Activated T-cell treated with anti-CD3 and anti-CD28 coated beads, Interleukin-2, amount 50 U/mL, for 24 hours (primary cell): ENCODE measurements at places on chromosomes 6 and 20.

DNA sequence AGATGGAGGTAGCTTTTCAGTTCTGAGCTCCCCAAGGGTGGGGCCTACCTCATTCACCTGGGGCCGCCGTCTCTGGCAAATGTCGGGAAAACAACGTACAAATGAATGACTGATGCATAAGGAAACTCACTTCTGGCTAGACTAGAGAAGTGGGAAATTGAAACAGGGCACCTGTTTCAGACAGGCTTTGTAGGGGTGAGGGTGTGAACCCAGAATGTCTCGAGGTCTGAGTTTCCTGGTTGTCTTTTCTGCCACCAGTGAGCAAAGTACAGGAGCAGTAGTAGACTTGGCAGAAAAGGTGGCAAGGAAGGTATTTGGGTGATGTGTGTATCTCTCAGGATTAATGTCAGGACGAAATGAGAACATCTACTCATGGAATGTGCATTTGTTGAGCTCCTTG is 308.5 kb downstream of the CLIC5 start:
- DNase-seq: no peak

DNA sequence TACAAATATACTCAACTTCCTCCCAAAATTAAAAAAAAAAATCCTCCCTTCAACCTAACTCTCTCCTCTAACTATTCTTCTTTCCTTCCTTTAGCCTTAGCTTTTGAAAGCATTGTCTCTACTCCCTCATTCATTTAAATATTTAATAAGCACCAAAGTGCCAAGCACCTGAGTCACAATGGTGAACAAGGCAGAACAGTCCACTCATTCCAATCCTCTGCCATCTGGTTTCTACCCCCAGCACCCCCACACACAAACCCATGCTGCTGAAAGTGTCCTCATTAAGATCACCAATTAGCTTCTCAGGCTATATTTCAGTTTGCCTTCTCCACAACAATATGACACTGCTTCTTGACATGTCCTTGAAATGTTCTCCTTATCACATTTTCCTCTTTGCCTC is 76.3 kb downstream of the DTNBP1 start:
- DNase-seq: no peak

DNA sequence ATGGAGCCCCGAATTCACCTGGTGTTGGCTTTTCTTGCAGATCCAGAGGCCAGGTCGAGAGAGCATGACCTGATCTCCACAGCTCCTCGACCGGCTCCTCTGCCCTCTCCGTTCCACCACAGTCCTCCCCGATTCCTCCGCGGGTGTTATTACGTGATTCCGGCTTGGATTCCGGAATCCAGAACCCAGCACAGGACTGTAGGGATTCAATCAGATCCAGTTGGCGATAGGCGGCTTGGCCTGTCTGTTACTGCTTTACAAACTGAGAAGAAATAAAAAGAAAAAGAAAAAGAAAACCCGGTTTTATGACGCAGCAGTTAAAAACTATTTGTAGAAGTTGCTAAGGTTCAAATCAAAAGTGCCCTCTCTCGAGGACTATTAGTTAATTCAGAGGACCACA is 222.7 kb downstream of the EYA2 start:
- DNase-seq: no peak

- no peak for DNase-seq
Observed at GRCh38 chr6:12009876-12010634, 2.1 kb upstream of the HIVEP1 start.

- no peak for DNase-seq
Observed at GRCh38 chr6:162679681-162680080, 47.9 kb downstream of the PRKN start.

DNA sequence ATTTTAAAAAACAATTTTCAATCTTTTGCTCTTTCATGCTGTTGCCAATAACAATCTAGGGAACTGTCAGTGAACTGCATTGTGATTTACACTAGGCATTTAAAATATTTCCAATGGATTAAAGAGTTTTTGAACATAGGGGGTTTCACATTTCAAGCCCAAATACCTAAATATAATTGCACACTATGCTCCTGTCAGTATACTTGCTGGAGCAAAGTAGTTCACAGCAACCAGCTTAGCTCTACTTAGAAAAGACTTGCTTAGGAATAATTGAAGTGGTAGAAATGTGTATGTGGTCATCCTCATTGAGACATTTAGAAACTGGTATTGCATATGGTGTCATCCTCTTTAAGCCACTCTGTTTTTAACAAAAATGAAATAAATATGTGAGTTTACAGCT is 41.7 kb upstream of the REV3L start:
- no peak for DNase-seq

DNA sequence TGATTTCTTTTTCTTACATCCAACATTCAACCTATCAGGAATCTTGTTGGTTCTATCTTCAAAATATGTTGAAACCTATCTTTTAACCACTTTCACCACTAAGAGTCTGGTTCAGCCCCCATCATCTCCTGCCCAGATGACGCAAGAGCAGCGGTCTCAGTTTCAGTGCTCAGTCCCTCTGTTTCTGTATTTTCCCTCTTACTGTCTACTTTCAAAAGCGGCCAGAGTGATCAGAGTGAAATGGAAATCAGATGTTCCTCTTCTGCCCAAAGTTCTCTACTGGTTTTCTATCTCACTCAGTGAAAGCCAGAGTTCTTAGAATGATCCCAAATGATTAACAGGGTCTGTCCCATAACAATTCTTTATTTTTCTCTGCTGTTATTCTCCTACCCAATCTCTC is 147.9 kb upstream of the PDE7B start:
- no peak for DNase-seq

DNA sequence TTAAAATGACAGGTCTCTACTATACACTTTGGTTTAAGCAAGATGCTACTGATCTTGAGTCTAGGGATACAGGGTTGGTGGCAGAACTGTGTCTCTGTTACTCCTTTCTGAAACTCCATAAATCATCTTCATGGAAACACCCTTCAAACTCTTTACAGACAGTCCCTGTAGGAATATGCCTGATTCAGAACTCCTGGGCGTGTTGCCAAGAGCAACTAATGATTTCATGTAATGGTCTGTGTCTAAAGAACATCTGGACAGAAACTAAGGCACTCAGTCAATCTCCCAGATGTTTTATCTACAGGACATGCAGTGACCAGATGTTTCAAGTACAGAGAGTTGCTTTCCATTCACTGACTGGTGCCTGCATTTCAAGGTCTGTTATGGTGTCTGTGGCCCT is 464.4 kb upstream of the CHD6 start:
- DNase-seq: no peak

GRCh38 chr20:48467622-48468021 is 360.2 kb downstream of the PREX1 start:
- DNase-seq: no peak

- no peak for DNase-seq
Observed at GRCh38 chr6:11738661-11739375, 39.8 kb downstream of the ADTRP start.

GRCh38 chr20:57980506-57980905 is 247.9 kb downstream of the ANKRD60 start:
- no peak for DNase-seq

GRCh38 chr6:32083812-32084768 is 25.0 kb downstream of the TNXB start:
- no peak for DNase-seq

GRCh38 chr6:21496706-21497105 is 96.8 kb upstream of the SOX4 start:
- DNase-seq: no peak
